ENCODE measurements at places on chromosomes 2 and 18.
A peak's percentile ranks its signal among the peaks of the same experiment; 100 is the strongest.

- no peak for DNase-seq
Measured at GRCh38 chr2:4762951-4763376, 929.2 kb upstream of the SOX11 start.

GRCh38 chr18:48539406-48540250, 797 bp downstream of the CTIF start:
- DNase-seq = no peak

DNA sequence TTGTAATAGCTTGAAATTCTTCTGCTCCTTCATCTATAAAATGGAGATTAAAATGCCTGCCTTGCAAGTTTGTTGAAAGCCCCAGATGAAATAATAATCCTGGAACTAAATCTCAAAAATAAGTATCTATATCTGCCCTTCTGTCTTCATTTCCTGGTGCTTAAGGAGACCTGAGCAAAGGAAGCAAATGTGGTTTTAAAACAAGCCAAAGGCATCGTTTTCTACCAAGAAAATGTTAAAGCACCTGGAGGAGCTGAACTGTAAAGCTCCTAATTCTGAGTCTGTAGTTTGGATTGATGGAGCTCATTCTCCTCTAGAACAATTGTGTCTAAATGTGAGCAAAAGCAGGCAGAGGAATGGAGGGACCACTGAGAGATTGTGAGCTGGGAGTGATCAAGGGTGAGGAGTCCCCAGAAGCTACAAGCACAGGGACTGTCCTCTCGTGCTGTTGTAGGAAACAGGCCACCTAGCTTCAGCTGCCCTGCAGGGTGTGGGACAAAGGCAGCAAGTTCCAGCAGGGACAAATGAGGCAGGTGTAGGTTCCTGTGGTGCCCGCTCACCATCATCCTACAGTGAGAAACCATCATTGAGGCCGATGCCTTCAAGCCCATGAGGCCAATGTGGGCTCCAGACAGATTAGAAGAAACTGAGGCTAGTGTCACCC, 420.7 kb upstream of the TRIB2 start:
- DNase-seq = no peak

DNA sequence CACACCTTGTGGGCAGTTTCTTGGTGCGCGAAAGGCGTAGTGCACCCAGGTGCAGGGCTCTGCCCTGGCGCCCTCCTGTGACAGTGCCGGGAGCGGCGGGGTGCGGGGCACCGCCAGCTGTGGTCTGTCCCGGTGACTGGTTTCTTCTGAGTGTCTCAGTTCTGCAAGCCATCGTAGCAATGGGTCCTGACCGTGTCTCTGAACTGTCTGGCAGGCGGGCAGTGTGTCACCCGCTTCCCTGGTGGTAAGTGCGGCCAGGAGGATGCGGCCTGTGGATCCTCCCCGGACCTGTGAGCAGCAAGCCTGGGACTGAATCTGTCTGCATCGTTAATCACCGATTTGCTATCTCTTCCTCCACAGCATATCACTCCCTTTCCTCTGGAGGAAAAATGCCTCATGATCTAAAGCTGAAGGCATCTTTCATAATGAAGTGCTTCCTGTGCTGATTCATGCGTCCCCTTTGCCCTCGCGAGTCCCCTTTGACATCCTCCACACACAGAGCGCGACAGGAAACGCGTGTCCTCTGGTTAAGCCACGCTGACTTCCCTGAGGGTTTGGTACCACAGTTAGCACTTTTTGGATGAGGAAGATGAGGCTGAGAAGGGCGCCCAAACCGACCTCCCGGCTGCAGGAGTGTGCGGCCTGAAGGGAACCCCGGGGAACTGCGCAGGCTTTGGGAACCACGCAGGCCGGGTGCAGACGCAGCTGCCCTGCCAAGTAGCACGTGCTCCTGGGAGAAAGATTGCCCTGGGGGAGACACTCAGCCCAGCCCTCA, 416.0 kb upstream of the HS6ST1 start:
- no peak for DNase-seq

DNA sequence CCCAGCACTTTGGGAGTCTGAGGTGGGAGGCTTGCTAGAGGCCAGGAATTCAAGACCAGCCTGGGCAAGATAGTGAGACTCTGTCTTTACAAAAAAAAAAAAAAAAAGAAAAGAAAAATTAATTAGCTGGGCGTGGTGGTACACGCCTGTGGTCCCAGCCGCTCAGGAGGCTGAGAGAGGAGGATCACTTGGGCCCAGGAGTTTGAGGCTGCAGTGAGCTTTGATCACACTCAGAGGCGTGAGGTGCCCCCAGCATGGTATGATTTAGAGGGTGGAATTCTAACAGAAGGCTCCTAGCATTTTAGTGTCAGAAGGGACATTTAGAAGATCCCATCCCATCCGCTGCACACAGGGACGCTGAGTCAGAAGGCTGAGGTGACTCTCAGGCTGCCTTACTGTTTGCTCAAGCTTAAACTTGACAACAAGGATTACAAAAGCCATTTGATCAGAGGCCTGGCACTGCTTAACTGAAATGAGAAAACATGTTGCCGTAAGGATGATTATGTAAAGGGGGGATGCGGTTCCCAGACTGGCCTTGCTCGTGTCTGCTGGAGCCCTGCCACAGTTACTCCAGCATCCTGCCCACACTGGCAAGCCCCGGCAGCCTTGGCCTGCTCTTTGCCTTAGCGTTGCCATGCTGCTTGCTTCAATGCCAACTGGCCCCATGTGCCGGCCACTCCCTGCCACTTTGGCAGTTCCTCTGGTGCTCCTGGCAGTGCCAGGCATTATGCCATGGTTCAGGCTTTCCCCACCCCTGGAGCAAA, 45.6 kb upstream of the SLC1A4 start:
- peak; percentile 64 for DNase-seq

GRCh38 chr18:60905699-60906098, 427.5 kb upstream of the CDH20 start:
- DNase-seq = no peak

- DNase-seq = peak; percentile 93
Measured at GRCh38 chr18:78643004-78643403, 336.6 kb upstream of the SALL3 start.

DNA sequence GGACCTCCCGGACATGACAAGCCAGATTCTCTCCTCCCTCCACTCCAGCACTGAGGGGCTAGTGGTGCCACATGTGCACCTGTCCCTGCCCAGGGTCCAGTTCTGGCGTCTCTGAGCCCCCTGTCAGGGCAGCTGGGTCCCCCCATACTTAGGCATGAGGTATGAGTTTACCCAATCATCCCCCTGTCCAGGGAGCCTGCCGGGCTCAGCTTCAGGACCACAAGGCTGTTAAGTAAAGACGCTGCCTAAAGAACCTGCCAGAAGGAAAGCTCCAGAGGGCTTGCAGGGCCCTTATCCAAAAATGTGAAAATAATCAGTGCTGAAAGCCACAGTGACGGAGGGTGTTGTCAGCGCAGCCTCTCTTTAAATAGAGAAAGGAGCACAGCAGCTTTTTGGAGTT, 40.0 kb downstream of the SH3BP4 start:
- no peak for DNase-seq

Data from SIG-M5 (cell line).